ENCODE measurements at places on chromosomes 13 and 19.

- DNase-seq, result no peak
These were observed 7.9 kb downstream of the CDC37 start for GRCh38 chr19:10395436-10395835.

DNA sequence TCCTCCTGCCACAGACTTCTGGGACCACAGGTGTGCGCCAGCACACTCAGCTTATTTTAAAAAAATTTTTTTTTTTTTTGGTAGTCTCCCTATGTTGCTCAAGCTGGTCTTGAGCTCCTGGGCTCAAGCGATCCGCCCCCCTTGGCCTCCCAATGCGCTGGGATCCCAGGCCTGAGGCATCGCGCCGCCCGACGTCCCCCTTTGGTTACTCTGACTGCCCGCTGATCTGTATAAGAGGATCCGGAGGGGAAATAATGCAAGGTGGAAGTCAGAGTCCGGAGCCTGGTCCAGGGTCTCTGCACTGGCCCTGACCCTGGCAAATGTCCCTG is 486 bp upstream of the ZNF805 start:
- DNase-seq, result no peak

DNA sequence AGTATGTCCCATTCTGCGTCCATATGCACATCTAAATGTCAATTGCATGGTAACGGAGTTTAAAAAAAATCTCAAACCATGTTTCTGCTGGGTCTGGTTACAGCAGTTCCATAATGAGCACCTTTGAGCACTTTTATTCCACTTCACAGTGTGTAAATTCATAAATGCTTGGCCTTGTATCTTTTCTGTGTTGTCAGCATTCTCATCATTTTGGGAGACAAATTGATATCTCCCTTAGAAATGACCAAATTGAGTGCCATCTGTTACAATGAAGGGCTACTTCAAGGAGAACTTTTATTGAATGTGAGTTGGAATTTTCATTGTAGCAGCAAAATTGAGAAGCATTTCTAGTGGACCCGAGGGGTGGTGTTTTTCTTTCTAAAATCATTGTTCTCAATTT is 432.9 kb upstream of the PCDH9 start:
- DNase-seq, result no peak

- no peak for DNase-seq
These were observed 96.3 kb downstream of the MYCBP2 start for GRCh38 chr13:77230560-77230959.

DNA sequence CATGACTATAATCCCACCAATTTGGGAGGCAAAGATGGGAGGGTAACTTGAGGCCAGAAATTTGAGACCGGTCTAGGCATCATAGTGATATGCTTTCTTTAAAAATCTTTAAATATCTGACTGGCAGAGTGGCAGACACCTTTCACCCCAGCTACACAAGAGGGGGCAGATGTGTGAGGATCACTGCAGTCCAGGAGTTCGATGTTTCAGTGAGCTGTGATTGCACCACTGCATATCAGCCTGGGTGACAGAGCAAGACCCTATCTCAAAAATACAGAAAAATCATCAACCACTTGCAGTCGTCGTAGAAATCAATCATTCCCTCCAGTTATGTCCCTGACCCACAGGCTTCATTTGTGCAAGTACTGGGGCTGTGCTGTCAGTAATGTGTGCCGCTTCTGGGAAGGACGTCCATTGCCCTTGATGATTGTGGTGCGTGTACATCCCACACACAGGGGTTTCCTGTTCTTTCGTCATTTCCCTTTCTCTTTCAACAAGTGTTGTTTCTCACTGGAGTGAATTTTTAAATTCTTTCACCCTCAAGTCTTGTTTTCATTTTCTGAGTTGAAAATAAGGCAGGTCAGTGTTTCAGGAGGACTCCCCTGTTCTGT is 1.4 kb downstream of the LGALS14 start:
- DNase-seq, result peak; percentile 37

- DNase-seq, result no peak
These were observed 2.3 kb upstream of the SLC25A42 start for GRCh38 chr19:19061506-19061905.

- no peak for DNase-seq
These were observed 397 bp downstream of the SLC44A2 start for GRCh38 chr19:10625762-10626138.

- no peak for DNase-seq
These were observed 11.0 kb downstream of the PEPD start for GRCh38 chr19:33510462-33511194.

DNA sequence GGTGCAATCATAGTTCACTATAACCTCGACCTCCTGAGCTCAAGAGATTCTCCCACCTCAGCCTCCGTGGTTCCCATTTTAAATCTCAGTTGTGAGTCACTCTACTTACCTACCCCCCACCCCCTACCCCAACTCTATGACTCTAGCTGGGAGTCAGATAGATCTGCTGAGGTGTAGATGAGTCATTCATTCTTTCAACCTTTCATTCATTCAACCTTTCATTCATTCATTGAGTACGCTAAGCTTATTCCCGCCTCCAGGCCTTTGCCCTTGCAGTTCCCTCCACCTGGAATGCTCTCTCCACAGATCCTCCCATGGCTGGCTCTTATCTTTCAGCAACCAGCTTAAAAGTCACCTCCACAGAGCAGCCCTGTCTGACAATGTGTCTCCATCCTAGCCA is 1.1 kb upstream of the MAST1 start:
- no peak for DNase-seq

GRCh38 chr13:35818633-35819067 is 312.5 kb downstream of the DCLK1 start:
- peak; percentile 16 for DNase-seq

- peak; percentile 90 for DNase-seq
These were observed 11.2 kb upstream of the KLK4 start for GRCh38 chr19:50922317-50922853.

DNA sequence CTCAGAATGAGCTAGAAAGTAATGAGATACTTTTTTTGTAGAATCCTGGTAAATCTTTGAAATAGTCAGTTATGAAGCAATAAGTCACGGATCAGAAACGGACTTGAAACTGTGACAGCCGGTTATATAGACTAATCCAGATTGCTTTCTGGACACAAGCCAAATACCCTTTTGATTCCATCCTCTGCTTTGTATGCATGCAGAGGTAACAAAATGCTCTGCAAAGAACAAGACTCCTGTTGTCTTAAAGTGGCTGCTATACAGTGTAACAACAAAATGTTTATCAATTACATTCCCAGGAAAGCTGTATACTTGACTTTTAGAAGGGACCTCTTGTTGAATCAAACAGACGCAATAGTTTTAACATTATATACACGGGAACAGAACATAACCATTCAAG is 66.5 kb upstream of the STARD13 start:
- no peak for DNase-seq

DNA sequence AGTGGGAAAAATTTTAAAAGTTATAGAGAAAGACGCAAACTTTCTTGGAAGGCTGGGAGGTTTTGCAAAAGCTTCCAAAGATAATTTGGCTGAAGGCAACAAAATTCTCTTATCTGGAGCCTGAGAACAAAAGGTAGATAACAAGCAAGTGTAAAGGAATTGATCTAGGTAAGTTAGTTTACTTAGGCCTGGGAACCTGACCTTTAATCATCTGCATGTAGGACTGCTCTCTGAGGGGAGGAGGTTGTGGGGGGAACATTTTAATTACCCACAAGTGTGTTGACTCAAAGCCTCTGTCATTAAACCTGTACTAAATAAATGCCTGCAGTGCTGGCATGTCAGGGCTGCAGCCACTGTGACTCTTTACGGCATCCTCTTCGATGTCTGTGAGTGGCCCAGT is 532.3 kb upstream of the SLITRK5 start:
- no peak for DNase-seq

- DNase-seq, result peak; percentile 46
These were observed 82.4 kb downstream of the KCTD12 start for GRCh38 chr13:76803831-76804230.

DNA sequence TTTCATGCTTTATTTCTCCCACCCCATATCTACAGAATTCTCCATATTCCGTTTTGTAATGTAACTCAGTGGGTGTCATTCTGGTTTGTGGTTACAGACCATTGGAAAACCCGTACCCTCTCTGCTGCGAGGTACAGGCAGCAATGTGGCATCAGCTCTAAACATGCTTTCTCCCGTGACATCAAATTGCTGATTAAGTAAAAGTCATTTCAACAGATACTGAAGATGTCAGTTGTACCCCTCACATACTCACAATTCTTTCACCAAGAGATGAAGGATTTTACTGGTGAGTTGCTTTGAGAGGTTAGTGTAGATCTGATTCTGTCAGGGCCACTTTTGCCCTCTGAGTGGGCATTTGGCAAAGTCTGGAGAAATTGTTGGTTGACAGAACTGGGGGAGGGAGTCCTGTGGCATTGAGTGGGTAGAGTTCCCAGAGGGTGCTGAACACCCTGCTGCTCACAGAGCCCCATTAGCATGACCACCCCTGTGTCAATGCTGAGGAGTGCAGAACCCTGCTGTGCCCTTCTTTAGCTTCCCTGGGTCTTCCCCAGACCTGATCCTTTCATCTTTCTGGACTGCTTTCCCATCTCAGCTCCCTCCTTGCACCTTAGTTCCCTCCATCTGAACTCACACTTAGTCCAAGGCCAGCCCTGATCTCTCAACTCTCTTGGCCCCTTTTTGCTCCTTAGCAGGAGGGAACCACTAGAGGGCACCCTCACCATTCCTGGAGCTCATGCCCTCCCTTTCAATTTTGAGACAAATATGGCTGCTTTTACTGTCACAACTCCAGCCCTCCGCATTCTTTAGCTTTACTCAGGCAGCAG is 39.9 kb upstream of the CEACAM8 start:
- DNase-seq, result peak; percentile 63

DNA sequence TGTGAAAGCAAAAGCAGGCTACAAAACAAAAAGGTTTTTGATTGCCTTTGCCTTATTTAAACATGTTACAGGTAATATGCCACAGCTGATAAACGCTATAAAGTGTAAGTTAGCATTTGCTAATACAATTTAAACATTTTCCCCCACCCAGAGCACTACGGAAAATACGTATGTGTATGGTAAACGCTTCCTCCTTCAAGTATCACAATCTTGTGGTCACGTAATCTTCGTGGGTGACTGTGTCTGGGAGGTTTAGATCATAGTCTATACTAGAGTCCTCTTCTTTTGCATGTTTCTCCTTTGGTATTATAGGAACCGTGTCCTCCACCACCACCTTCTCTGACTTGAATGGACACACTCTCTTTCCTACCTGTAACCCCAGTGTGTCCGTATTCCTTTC is 38.1 kb upstream of the POSTN start:
- DNase-seq, result no peak

GRCh38 chr13:80284290-80284689 is 56.6 kb downstream of the SPRY2 start:
- no peak for DNase-seq

- no peak for DNase-seq
These were observed 7.8 kb downstream of the DHX34 start for GRCh38 chr19:47356900-47357299.

DNA sequence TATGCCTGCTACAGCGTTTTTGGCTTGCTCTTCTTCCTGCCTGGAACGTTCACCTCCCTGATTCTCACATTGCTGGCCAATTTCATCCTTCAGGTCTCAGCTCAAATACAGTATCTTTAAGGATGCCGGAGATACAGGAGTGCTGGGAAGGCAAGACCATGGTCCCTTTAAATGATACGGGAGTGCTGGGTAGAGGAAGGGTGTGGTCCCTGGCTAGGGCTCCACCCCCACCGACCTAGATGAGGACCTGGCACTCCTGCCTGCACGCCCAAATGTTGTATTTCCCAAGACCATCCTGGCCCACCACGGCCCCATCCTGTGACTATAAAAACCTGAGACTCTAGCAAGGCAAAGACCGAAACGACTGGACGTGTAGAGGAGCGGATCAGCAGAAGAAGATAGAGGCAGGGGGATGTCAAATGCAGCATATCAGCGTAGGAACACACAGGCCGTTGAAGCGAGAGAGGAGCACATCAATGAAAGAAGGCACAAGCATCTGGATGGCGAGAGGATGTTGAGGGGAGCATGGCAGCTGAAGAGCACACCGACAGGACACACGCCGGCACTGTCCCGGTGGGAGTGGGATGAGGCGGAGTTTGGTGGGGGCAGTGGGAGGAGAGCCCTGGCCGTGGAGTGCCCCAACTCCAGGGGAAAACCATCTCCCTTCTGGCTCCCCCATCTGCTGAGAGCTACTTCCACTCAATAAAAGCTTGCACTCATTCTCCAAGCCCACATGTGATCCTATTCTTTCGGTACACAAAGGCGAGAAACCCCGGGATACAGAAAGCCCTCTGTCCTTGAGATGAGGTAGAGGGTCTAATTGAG is 74.0 kb downstream of the PCDH9 start:
- DNase-seq, result no peak

DNA sequence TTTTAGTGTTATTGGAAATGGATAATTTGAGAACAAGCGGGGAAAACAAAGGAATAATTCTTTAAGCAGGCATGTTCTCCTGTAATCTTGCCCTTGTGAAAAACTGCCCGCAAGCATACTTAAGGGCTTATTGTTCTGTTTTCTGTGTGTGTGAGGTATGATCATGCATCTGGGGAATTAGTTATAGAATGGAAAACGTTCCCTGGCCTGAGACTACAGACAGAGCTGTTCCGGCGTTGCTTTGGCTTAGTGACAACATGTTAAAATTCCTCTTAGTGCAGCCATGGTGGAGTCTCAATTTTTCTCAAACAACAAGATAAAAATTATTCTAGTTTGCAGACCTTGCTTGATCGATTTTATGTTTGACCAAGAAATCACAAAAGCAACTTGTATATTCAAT is 560.2 kb upstream of the SPRY2 start:
- DNase-seq, result no peak

DNA sequence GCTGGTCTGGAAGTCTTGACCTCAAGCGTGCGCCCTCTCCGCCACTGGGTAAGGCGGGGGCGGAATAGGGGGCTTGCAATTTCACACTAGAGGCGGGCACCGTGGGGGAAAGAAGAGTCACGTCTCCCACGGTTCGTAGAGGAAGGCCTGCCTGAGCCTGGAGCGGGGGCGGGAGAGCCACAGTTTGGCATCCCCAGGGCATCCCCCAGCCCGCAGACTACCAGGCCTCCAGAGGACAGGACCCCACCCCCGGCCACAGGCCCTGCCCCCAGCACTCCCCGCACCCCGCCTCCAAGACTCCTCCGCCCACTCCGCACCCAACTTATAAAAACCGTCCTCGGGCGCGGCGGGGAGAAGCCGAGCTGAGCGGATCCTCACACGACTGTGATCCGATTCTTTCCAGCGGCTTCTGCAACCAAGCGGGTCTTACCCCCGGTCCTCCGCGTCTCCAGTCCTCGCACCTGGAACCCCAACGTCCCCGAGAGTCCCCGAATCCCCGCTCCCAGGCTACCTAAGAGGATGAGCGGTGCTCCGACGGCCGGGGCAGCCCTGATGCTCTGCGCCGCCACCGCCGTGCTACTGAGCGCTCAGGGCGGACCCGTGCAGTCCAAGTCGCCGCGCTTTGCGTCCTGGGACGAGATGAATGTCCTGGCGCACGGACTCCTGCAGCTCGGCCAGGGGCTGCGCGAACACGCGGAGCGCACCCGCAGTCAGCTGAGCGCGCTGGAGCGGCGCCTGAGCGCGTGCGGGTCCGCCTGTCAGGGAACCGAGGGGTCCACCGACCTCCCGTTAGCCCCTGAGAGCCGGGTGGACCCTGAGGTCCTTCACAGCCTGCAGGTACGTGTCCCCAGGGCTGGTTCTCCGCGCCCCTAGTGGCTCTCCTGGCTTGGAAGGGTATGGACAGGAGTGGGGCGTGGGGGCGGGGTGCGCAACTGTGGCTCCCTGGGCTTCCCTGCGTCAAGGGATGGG is at the start of gene ANGPTL4:
TSS of gene ANGPTL4 (plus strand) at position 353 of the 969 bp plus-strand sequence. CDS start at position 520, 167 bp downstream.
- peak; percentile 59 for DNase-seq

Data from inflammatory macrophage treated with lipopolysaccharide for 1 hour (primary cell).